Suppressor macrophage (primary cell): ENCODE measurements at places on chromosomes 1 and 21.

GRCh38 chr1:47894410-47895278 lies 102.5 kb downstream of the TRABD2B start:
- peak; percentile 74 for DNase-seq

- DNase-seq, result peak; percentile 86
Measured at GRCh38 chr1:207890136-207890738, 20.7 kb downstream of the CD34 start.

DNA sequence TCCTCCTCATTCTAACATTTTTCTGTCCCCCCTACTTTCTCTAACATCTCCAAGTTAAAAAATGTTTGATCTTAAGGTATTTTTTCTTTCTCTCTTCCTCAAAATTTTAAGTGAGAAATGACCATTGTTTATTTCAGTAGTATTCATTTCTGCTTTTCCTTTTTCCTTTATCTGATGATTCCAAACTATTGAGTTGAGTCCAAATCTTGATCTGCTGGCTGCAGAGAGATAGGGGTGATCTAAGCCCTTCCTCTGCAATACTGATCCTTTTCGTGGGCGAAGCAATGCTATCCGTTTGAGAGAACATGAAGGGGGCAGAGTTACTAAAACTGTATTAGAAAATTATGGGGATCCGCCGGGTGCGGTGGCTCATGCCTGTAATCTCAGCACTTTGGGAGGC lies 516 bp upstream of the NMNAT2 start:
- DNase-seq, result no peak

GRCh38 chr1:76070538-76070937 lies 4.0 kb upstream of the ST6GALNAC3 start:
- no peak for DNase-seq

- no peak for DNase-seq
Measured at GRCh38 chr1:43509007-43509739, 21.5 kb upstream of the PTPRF start.

DNA sequence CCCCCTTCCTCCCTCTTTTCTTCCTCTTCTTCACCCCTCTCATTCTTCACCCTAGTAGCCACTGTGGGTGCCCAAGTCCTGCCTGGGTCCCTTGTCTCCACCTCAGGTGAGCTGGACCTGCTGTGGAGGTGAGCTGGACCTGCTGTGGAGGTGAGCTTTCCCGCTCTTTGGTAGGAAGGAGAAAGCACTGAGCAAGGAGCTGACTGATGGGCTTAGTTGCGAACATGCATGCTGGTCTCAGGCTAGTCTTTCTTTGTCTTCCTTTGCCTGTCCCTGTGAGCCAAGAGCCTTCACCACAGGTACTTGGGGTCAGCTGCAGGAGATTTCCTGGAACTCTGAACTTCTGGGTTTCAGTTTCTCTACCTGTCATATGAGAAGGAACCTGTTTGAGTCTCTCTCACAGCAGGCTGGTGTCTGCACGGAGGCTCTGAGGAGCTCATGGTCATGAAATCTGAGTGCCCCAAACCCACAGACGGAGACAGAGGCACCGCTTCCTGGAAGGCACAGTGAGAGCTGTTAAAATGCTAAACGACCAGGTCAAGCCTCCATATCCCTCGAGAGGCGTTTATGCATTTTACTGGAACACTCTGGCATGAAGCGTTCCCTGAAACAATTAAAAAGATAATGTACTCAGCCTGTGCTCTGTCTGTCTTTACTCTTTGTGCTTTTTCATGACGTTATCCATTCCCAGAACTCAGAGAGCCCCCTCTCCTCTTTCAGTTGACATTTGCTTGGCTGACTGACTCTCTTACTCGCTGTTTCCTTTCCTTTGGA lies 69.5 kb downstream of the RHOU start:
- DNase-seq, result no peak

- DNase-seq, result no peak
Measured at GRCh38 chr1:90970208-90970607, 51.6 kb downstream of the ZNF644 start.

- peak; percentile 41 for DNase-seq
Measured at GRCh38 chr1:44220001-44220751, 6.9 kb downstream of the DMAP1 start.

DNA sequence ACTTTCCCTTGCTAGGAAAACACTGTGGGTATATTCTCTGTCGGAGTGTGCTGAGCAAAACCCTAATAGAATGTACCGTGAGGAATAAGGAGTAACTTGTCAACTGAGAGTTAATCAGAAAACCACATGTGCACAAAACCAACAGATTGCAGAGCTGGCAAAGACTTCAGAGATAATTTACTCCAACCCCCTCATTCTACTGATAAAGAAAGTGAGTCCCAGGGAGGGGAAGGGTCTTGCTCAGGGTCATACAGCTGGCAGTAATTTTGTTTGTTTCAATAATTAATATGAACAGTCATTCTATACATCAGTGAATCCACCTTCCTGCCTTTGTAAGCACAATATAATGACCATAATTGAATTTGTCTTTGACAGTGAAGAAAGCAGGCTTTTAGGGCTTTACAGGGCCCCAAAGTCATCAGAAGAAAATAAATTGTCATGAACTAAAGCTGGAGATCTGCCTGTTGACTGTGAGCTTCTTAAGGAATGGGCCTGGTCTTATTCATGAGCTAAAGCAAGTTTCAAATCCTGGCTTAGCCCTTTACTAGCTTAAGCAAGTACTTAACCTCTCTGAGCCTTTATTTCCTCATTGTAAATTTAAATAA lies 67.2 kb upstream of the HOOK1 start:
- no peak for DNase-seq

GRCh38 chr1:210541680-210542358 lies 213.1 kb downstream of the HHAT start:
- no peak for DNase-seq
